ENCODE measurements at places on chromosomes 2 and 18. TPM values are rescaled to one million over a fixed set of nuclear protein-coding genes. Genes with fewer than 3 reads are reported as not detected.

The IL1RL2 gene
- 1.2 TPM for total RNA-seq

The MPP4 gene
- not detected for total RNA-seq

The MGAT4A gene
- 12.2 TPM for total RNA-seq

The FAP gene
- total RNA-seq, result not detected

The HNMT gene
- total RNA-seq, result 16.6 TPM

The PRPF40A gene
- total RNA-seq, result 94.1 TPM

The NHEJ1 gene
- total RNA-seq, result 11.2 TPM

The CIB4 gene
- not detected for total RNA-seq
